ENCODE measurements at places on chromosomes 3 and 15. TPM values are rescaled to one million over a fixed set of nuclear protein-coding genes. Genes with fewer than 3 reads are reported as not detected.

- DNase-seq: no peak
- peaks cover 3% of the 10 kb centered on the region for H3K4me1 ChIP-seq
- no peak overlapping the region for H3K4me3 ChIP-seq
- H3K36me3 ChIP-seq: no peaks in the 10 kb centered on the region
Observed at GRCh38 chr3:141071681-141072260, 20.6 kb downstream of the SPSB4 start.

GRCh38 chr15:93982226-93982727 lies 249.1 kb upstream of the MCTP2 start:
- H3K36me3 ChIP-seq: no peaks in the 10 kb centered on the region
- peaks cover 1% of the 10 kb centered on the region for H3K4me1 ChIP-seq
- H3K27me3 ChIP-seq: no peaks in the 10 kb centered on the region
- no peak overlapping the region for H3K27ac ChIP-seq

Gene LRRC2
- 3.9 TPM for total RNA-seq

Gene RYR3
- total RNA-seq: 3.5 TPM
